ENCODE measurements at places on chromosomes 6 and 20.
A peak's percentile ranks its signal among the peaks of the same experiment; 100 is the strongest.

DNA sequence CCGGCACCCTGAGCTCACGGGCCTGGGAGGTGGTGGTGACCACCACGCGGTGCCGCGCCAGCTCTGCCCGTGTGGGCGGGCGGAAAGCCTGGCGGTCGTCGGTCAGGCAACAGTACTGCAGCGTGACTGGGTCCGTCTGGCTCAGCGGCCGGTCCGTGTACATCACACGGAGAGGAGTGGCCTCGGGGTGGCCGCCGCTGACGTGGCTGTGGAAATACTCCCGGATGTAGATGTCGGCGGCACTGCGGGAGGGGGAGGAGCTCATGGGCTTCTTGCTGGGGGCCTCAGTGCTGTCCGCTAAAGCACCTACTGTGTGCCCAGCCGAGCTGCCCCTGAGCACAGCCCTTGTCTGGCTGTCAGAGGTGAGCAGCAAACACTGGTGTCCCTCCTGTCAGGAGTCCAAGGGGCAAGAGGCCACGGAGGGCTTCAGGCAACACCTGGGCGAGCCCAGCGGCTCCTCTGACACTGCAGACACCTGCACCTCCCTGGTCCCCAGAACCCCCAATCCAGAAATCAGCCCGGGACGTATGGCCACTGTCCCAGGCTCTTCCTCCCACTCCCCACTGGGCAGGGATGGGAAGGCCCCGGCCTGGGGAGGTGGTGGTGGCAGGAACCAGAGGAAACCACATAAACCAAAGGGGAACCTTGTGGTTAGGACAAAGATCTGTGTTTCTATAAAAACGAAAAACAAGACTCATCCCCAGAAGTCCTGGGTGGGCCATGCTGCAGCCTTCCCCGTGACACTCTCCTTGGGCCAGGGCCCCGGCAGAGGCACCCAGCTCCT, 6.5 kb downstream of the HELZ2 start:
- DNase-seq: no peak

- DNase-seq: no peak
These were observed 23.1 kb downstream of the SPATA2 start for GRCh38 chr20:49892260-49892659.

DNA sequence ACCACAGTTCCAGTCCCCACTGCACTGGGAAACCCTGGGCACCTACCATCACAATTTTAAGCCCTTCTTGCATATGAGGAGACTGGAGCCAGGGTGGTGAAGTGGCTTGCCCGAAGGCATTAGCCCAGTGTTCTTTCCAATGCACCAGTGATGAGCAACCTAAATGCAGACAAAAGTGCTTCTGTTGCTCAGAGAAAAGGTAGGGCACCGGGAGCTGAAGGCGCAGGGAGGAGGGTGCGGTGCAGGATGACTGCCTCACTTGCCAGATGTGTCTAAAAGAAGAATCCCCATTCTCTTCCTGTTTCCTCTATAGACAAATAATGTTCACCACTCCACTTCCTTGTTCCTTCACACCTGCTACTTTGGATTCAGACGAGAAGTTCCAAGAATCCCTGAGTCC, 86.5 kb downstream of the QRSL1 start:
- DNase-seq: no peak

- no peak for DNase-seq
These were observed 73.5 kb downstream of the AKAP7 start for GRCh38 chr6:131208787-131209186.

GRCh38 chr6:36634317-36635108, 40.4 kb downstream of the SRSF3 start:
- DNase-seq: no peak

DNA sequence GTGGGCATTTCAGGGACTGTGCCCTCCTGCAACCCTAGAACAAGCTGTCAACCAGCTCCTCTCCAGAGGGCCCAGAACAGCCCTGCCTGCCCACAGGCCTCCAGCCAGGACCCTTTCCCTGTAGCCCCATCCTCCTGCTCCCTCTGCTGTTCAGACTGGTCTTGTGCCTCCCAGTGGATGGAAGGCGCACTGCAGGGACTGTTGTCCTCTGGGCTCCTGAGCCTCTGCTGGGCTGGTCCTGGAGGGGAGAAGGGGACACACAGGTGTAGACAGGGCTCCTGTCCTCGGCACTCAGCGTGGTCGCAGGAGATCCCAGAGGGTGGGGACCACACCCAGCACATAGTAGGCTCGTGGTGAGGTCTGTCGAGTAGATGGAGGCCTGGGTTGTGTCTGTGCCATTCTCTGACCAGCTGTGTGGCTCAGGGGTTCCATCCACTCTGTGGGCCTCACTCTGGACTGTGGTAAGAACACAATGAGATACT, 11.5 kb downstream of the ITPR3 start:
- DNase-seq: no peak

DNA sequence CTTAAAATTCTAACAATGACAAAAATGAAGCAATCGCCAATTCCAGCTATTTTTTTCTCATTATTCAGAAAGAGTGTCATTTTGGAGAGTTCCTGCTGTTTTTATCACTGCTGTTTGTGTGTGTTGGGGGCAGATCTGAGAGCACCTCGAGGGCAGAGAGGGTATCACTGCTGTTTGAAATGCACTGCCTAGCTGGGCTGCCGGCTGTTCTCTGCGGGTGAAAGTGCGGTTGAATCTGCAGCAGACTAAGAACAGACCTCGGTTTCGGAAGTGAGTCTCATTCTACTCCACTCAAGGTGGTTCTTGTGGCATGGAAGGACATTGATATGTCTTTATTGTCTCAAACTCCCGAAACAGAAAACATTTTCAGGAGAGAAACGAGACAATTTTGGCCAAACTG, 18.3 kb downstream of the INSM1 start:
- no peak for DNase-seq

- no peak for DNase-seq
These were observed 42.7 kb upstream of the EZR start for GRCh38 chr6:158861686-158862381.

DNA sequence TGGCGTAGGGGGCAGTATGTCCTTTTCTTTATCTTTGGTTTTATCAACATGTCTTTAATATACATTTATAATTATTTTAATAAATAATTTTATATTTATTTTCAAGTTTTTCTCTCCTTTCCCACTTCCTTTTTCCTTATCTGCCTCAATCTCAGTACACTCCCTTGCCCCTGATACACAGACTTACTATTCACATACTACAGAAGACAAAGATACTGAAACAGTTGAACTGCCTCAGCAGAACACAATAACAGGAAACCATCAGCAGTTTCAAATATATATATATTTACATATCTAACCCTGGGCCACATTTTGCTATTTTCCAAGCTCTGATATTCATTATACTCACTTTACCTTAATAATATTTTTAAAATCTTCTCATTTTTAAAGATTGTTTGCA, 19.8 kb downstream of the IBTK start:
- no peak for DNase-seq

- DNase-seq: no peak
These were observed 77.6 kb upstream of the FYN start for GRCh38 chr6:111950661-111951496.

DNA sequence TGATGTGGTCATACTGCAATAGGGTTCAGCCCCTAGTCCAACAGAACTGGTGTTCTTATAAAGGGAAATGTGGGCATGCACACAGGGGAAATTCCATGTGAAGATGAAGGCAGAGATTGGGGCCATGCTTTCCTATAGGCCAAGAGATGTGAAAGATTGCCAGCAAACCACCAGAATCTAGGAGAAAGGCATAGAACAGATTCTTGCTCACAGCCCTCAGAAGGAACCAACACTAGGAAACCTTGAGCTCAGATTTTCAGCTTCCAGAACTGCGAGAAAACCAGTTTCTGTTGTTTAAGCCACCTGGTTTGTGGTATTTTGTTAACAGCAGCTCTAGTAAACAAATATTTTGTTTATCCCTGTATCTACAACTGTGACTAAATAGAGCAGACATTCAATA, 197.6 kb upstream of the CITED2 start:
- DNase-seq: no peak

DNA sequence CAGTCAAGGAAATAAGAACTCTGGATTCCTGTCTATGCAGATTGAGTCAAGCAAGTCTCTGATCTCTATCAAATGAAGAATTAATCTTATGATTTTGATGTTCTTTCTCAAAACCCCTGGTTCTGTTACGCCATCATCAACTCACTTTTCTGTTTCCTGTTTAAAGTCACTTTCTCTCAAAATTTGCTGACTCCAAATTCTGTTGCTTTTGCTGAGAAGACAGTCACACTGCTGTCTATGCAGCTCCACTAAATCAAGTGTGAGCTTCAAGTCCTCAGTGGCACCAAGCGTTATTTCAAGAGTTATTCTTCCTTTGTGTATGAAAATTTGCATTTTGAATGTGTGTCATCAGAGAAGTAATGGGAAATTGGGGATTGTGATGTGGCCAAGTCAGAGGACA, 663.3 kb downstream of the KIF16B start:
- no peak for DNase-seq

- no peak for DNase-seq
These were observed 158.6 kb upstream of the RIMS1 start for GRCh38 chr6:71727632-71728294.

GRCh38 chr6:143335865-143336264, 114.6 kb downstream of the ADAT2 start:
- DNase-seq: no peak

GRCh38 chr6:149363154-149363553, 36.9 kb upstream of the SUMO4 start:
- no peak for DNase-seq

- DNase-seq: no peak
These were observed 113.2 kb downstream of the FNDC1 start for GRCh38 chr6:159282421-159282820.

DNA sequence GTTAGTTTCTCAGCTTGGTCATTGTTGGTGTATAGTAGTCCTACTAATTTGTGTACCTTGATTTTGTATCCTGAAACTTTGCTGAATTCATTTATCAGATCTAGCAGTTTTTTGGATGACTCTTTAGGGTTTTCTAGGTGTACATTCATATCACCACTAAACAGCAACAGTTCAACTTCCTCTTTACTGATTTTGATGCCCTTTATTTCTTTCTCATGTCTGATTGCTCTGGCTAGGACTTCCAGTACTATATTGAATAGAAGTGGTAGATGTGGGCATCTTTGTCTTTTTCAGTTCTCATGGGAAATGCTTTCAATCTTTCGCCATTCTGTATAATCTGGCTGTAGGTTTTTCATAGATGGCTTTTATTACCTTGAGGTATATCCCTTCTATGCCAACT, 61.3 kb upstream of the HEY2 start:
- DNase-seq: no peak

- no peak for DNase-seq
These were observed 7.8 kb upstream of the EZR start for GRCh38 chr6:158826819-158827501.

DNA sequence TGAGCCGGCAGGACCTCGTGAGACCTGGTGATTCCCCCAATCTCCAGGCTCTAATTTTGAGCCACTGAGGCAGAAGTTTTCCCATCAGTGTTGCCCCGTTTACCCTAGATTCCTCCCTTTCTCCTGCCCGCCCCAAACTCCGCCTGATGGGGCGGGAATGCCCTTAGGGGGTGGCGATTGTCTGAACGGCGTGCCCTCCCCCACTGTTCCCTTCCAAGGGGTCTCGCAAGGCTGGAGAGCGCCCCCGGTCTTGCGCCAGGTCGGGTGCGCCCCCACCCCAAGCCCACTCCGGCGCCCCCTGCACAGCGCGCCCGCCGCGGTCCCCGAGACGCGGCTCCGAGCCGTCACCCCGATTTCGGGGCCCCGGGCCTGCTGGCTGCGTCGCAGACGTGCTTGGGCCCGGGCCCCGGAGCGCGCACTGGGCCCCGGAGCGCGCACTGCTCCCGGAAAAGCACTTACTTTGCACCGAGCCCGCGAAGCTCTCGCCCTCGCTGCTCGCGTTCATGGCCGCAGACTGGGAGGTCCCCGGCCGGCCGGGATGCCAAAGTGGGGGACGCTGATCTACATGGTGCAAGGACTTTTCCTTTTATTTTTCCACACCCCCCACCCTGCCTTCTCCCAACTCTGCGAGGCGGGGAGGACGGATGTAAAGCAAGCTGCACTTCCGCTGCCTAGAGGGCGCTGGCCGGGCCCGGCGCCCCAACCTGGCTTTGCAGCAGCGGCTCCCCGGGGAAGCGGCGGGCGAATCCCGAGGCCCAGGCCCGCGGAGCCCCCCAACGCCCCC, at the start of gene ZFP64:
Gene ZFP64, minus strand, starts transcription at position 648 of the 784 bp plus-strand sequence. Its CDS starts 143 bp downstream, at position 505.
- DNase-seq: peak; percentile 70

DNA sequence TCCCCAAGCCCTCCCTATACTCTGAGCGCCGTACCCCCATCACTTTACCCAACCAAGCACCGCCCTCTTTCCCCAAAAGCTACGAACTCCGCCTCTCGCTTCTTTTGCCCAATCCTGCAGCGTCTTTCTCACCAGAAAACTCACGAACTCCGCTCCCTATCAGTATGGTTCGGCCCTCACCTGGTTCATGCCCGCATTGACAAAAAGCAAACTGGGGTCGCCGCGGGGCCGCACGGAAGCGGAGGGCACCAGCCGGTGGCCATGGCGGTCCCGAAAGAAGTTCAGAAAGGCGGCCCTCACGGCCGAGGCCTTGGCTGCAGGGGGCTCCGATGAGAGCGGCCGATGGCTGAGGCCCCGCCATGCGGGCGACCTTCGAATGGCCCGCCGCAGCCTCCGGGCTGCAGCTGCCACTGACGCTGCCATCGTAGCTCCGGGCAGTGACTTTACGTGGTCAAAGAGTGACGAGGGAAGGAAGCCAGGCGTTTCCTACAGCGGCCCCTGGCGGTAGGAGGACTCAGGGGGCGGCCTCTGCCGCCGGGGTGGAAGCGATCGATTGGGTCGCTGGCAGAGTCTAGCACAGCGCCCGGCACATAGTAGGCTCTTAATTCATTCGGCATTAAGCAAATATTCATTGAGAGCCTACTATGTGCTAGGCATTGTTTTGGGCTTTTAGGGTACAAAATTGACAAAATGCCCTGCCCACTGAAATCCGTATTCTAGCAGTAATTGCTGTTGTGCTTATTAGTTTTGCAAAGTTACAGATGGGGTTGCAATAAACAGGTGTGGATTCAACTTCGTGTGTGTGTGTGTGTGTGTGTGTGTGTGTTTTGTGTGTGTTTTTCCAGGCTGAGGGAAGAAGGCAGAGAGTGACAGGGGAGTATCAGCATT, at the start of gene AARS2:
Gene AARS2, minus strand, starts transcription at position 447 of the 888 bp plus-strand sequence. Its CDS starts 24 bp downstream, at position 423.
- DNase-seq: peak; percentile 86

- DNase-seq: no peak
These were observed 24.8 kb downstream of the RREB1 start for GRCh38 chr6:7132398-7133035.

DNA sequence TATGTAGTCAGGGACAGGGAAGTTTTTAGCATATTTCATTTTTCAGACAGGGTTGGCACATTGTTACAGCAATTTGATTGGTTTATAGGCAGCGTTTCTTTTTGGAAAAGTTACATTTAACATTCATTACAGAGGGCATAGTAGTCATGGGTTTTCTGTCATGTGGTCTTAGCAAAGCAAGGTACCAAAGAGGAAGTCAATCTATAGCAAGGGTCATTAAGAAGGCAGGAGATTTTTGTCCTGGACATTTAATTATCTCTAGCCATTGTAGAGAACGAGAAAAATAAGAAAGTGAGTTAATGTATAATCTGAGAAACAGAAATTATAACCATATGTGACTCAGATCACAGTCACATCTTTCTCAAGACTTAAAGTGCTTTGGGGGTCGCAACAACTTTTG, 47.4 kb downstream of the TPD52L1 start:
- DNase-seq: no peak

All from neuronal stem cell (in vitro differentiated cells).